Heart left ventricle (tissue), 16 donors: ENCODE measurements at places on chromosomes 2 and 18. TPM values are rescaled to one million over a fixed set of nuclear protein-coding genes. Genes with fewer than 3 reads are reported as not detected.

DNA sequence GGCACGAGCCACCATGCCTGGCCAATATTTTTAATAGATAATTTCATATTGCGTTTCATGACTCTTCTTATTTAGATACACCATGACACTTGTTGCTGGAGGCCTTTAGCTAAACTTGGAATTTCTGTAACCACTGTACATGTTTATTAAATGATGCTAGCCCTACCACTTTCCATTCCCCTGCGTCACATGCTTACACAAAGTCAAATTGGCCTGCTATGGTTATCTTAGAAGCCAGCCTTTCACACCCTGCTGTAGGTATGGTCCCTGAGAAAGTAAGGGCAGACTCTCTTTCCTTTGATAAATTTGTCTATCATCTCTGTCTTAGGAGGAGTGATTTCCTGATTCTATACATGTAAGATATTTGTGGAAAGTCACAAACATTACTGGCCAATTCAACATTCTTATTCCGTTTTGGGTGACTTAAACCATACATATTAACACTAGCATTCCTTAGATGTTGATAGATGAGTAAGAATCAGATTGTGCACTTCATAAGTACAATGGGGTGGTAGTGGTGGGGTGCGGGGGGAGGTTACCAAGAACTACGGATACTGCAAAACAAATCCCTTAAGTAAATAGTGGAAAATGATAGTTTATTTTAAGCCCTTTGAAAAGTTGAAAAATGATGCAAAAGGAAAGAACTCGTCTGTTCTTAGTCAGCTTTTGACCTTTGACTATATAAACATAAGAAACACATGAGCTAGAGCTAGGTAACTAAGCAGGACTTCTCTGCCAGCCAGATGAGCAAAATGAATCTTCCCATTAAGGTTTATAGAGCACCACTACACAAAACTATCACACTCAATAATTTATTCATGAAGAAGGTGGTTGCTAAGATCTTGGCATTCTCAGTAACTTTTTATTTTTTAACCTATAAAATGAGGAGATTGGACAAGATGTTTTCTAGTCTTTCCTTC is 7.9 kb upstream of the NDUFV2 start:
- no peak overlapping the region for H3K4me3 ChIP-seq
- H3K4me1 ChIP-seq, result no peaks in the 10 kb centered on the region
- H3K27me3 ChIP-seq, result no peaks in the 10 kb centered on the region

DNA sequence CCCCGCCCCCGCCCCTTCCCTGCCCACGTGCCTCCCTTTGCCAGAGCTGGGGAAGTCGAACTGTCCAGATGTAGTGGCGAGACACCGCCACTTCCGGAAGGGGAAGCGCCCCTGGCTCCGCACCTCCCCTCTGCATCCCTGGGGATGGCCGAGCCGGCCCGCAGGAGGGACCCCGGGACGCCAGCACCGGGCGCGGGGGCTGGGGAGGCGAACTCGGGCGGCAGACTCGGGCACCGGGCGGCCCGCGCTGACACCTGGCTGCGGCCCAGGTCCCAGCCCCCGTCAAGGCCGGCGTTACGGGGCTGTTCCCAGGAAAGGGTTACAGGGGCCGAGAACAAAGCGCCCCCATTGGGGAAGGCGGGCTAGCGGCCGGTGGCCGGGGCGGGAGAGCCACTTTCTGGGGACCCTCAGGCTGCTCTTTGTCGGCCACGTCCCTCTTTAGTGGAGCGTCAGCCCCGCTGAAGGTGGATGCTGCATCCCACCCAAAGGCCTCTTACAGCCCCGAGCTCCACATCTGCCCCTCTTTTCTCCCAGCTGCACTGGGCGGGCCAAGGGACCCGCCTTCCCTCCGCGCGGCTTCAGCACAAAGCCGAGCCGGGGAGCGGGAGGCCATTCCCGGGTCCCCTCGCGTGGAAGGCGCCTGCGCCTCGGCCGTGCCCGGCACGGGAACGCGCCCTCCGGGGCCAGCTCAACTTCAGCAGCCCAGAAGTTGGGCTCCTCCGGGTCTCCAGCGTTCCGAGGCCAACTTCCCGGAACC is 1.3 kb downstream of the SDC1 start:
- H3K4me1 ChIP-seq, result peaks cover 8% of the 10 kb centered on the region
- H3K27ac ChIP-seq, result no peak overlapping the region
- H3K4me3 ChIP-seq, result peak overlapping the region; percentile 68
- H3K36me3 ChIP-seq, result no peaks in the 10 kb centered on the region
- no peak for DNase-seq

DNA sequence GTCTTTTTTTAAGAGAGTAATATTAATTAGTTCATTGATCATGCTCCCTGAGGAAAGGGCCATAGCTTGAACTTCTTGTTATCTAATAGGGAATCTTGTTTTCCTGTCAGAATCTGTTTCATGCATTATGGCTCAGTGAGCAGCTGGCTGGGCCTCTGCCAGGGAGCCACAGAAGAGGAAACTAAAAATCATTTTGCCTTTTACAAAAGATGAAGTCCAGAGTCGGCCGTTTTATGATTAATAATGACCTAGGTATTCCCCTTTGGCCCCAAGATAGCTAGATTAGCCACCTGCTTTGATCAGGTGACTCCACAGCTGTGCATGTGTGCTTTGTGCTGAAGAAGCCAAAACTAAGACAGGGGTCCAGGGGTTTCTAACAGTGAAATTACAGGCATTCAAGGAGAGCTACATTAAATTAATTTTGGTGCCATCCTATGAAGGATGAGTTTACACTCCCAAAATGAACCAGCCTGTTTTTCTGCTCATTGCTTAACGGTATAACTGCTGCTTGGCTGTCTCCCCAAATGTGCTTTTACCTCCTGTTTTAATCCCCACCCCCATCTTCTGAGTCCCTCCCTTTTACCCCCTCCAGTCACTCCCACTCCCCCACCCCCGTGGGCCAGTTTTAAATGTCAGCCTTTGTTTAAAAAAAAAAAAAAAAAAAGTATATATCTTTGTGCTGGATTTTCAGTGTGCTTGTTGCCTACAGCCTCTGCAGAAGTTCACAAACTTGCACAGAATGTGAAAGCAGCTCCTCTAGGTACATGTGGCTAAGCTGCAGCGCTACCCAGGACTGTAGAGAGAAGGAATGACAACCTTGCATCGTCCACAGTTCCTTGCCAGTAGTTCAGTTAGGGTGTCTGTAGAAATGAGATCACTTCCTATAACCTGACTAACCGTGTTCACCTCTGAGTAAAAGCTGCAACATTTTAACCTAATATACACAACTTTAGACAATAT is 93.1 kb downstream of the CABLES1 start:
- H3K4me1 ChIP-seq, result peaks cover 67% of the 10 kb centered on the region
- H3K4me3 ChIP-seq, result no peak overlapping the region
- peak; percentile 39 for DNase-seq
- H3K27me3 ChIP-seq, result no peaks in the 10 kb centered on the region

- DNase-seq, result no peak
- peak overlapping the region; percentile 63 for H3K4me3 ChIP-seq
- H3K36me3 ChIP-seq, result no peaks in the 10 kb centered on the region
- no peak overlapping the region for H3K27ac ChIP-seq
- H3K4me1 ChIP-seq, result peaks cover 12% of the 10 kb centered on the region
- H3K27me3 ChIP-seq, result peaks cover 57% of the 10 kb centered on the region
Observed at GRCh38 chr2:167293943-167294775, 405.9 kb downstream of the XIRP2 start.

Gene SLC5A7
- total RNA-seq, result not detected
